ENCODE measurements at places on chromosomes 13 and 19. TPM values are rescaled to one million over a fixed set of nuclear protein-coding genes. Genes with fewer than 3 reads are reported as not detected.

DNA sequence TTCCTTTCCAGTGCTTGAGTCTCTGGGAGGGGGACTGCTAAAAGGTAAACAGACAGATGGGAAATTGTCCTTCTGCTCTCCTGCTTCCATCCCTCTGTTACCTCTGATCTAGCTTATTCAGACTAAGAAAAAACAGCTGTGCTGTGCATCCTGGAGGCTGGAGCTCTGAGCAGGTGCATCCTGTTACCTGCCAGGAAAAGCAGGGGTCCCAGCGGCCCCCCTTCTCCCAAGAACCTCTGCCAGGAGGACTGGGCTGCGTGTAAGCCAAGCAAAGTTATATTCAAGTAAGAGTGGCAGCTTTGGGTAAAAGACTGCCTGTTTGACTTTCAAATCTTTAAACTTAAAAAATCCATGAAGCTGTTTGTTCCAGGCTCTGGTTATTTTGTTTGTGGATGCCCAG is 75.1 kb downstream of the C13orf42 start:
- no peak for DNase-seq

GRCh38 chr13:114024603-114025404 is 50.9 kb upstream of the C13orf46 start:
- no peak for DNase-seq

The SLC25A42 gene
- 6.7 TPM for total RNA-seq

DNA sequence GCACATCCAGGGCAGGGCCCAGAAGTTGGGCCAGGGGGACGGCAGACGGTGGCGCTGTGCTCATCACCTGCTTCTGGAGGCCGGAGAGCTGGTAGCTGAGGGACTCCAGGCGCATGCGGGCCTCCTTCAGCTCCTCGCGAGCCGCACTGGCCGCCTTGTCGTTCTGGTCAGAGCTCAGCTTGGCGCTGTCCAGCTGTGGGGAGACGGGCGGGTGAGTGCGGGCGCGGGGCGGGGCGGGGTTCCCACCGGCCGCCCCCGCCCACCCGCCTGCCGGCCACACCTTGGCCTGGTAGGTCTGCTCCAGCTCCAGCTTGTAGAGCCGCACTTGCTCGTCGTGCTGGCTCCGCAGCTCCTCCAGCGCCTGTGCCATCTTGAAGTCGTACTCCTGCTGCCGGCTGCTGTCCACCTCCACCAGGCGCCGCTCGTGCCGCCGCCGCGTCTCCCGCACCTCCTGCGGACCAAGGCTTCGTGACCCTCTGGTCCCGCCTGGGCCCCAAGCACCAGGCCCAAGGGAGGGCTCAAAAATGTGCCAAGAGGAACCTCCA is 7.4 kb upstream of the TIMM13 start:
- DNase-seq = no peak

DNA sequence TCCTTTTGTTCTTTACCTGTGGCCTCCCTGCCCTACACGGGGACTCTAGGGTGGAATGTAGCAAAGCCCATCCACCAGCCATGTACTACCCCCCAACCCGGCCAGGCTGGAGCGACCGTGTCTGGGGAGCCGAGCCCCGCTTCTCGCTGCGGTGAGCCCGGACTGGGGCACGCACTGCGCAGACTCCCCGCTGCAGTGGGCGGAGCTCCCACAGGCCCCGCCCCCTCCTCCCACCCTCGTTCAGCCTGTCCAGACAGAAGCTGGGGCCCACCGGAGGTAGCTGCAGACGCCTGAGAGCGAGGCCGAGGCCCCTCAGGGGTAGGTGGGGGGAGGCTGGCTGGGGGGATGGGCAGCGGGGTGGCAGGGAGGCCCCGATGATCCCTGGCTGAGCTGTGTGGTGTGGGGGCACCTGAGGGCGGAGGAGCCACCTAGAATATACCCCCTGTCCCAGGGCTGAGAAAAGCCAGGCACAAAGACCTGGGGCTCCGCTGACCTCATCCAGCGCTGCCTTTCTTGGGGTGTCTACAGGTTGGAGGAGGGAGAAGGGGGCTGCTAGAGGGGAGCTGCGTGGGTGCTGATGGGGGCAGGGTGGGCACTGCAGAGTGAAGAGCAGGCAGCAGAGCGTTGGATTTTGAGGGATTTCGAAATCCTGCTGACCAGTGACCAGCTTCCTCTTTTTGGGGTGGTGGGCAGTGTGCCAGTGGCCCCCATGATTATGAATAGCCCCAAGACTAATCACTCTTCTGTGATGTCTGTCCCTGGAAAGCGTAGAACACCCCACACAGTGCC is 17.3 kb downstream of the PLD3 start:
- DNase-seq = peak; percentile 35

The PPM1N gene
- 1.7 TPM for total RNA-seq

DNA sequence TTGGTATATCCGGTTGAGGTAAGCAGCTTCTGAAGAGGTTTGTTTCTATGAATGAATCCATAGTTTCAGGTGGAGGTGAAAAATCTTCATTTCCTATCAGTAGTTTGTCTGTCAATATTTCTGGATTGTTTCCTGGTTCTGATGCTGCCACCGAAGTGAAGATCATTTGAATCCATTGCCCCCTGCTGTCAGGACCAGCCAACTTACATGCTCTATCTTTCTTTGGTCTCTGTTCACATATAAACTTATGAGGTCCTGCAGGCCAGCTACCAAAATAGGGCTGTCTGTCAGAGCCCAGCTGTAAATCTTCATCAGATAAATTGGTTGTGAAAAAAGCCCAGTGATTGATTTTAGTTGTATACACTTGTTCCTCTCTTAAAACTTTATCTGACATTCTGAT is 15.2 kb upstream of the N4BP2L1 start:
- DNase-seq = no peak

The ZNF540 gene
- total RNA-seq = 2.4 TPM

- DNase-seq = no peak
Observed at GRCh38 chr19:20287070-20287469, 120.1 kb downstream of the ZNF486 start.

The MISP3 gene
- 0.89 TPM for total RNA-seq

DNA sequence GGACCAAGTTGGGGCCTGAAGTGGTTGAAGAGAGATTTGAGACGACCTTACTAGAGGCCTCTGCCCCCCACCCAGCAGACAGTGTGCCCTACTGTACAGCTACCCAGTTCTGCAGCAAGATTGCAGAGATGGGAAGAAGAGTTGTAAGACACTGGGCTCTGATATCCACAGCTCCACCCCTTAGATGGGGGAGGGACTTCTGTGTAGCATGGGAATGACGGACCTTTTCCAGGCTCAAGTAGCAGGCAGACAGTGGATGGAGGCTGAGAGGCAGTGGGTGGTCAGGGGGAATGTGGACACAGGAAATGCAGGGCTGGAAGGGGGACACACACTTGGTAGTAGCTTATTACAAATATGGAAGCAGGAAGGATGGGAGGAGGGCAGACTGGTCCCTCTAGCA is 13.0 kb downstream of the LRFN3 start:
- no peak for DNase-seq

The ATP8B3 gene
- 0.99 TPM for total RNA-seq

DNA sequence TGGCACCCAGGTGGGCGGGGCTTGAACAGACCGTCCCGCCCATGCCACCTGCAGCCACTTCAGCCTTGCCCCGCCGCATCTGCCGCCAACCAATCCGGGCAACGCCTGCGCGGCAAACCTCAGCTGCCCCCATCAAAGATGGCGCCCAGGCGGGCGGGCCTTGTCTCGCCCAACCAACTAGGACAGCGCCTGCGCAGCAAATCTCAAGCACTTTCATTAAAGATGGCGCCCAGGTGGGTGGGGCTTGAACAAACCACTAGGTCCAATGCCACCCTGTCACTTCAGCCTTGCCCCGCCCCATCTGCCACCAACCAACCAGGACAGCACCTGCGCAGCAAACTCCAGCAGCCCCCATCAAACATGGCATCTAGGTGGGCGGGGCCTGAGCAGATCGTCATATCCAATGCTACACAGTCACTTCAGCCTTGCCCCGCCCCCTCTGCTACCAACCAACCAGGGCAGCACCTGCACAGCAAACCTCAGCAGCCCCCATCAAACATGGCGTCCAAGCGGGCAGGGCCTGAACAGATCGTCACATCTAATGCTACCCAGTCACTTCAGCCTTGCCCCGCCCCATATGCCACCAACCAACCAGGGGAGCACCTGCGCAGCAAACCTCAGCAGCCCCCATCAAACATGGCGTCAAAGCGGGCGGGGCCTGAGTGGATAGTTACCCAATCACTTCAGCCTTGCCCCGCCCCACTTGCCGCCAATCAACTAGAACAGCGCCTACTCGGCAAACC is 1.4 kb downstream of the PEG3 start:
- peak; percentile 100 for DNase-seq

DNA sequence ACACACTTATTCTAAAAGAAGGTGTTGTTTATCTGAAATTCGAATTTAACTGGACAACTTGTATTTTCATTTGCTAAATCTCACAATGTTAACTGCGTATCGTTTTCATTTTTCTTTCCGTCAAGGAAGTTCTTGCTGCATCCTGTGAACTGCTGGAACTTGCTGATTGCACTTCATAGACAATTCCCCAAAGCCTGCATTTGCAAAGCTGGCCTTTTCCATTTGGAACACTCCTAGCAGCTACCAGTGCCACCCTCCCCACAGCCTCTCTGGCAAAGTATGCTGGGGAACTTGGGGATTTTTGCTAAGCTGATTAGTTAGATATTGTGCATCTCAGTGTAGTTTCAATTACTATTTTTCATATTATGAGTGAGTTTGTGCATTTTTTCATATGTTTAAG is 20.4 kb upstream of the ARGLU1 start:
- DNase-seq = no peak

DNA sequence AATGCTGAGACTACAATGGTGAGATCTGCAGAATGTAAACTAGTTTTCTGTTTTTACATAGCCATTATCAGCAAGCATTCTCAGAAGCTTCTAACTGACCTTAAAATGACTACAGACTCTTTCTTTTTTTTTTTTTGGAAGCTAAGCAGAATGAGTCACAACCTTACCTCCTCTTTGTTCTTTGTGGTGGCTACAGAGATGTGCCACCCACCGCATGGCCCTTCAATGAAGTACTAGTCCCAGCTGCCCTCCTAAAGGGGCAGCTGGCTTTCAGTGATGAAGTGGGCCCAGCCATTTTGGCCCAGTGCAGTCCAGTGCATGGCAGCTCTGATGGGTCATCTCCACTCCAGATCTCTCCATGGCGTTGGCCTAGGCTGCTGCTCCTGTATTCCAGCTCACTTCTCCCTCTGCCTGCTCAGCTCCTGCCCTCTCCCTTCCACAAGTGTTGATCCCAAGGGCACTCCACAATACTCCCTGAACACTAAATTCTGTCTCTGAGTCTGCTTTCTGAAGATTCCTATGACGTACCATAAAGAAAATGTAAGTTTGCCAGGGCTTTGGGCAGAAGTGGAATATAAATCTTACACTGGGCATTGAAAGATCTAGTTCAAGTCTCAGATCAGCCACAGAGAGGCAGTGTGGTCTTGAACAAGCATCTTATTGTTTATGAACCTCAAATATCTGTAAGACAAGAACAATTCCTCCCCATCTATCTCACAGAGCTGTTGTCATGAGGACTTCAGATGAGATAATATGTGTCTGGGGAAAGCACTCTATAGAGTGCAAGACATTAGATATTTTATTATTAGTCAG is 85.6 kb downstream of the RXFP2 start:
- peak; percentile 6 for DNase-seq

- no peak for DNase-seq
Observed at GRCh38 chr19:56875717-56876116, 35.2 kb upstream of the PEG3 start.
